ENCODE measurements at places on chromosomes 16 and 17.

DNA sequence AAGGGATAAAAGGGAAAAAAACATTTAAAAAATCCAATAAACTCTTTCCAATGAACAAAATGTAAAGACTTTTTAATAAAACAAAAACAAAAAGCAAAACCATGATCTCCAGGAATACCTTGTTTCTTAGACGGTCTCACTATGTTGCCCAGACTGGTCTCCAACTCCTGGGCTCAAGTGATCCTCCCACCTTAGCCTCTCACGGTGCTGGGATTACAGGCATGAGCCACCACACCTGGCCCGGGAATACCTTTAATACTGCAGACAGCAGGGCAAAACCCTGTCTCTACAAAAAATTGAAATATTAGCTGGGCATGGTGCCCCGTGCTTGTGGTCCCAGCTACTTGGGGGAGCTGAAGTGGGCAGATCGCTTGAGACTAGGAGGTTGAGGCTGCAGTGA lies 7.9 kb downstream of the RNF43 start:
- no peak for DNase-seq

DNA sequence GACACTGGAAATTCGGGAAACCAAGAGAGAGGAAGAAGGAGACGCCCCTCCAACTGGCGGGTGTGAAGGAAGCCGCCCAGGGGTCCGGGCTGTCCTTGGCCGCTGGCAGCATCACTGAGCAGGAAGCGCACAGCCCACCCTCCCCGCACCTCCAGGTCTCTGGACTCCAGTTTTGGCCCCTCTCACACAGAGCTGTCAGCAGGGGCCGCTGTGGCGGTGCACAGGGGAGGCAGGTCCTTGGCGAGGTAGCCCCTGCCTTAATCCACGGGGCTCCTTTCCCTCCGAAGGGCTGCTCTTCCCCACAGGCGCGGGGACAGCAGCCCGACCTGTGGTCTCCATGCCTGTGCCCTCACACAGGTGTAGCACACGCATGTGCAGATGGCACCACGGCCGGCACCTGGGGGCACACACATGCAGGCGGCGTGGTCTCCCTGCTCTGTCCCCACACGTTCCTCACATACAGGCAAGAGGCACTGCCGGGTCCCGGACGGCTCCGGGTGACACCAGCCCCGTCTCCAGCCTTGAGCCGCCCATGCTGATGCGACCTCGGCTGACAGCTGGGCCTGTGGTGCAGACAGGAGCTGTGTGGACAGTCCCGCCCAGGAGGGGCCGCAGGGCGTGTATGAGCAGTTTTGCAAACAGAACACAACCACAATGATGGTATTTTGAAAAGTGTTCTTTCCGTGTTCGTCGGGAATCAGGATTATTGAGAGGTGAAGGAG lies 26.6 kb upstream of the CHMP6 start:
- no peak for DNase-seq

- DNase-seq, result no peak
These were observed 4.0 kb upstream of the METRNL start for GRCh38 chr17:83075270-83075880.

- DNase-seq, result no peak
These were observed 73.3 kb downstream of the TANC2 start for GRCh38 chr17:63039342-63039741.

- DNase-seq, result no peak
These were observed 97.5 kb downstream of the CYLD start for GRCh38 chr16:50839356-50839755.

DNA sequence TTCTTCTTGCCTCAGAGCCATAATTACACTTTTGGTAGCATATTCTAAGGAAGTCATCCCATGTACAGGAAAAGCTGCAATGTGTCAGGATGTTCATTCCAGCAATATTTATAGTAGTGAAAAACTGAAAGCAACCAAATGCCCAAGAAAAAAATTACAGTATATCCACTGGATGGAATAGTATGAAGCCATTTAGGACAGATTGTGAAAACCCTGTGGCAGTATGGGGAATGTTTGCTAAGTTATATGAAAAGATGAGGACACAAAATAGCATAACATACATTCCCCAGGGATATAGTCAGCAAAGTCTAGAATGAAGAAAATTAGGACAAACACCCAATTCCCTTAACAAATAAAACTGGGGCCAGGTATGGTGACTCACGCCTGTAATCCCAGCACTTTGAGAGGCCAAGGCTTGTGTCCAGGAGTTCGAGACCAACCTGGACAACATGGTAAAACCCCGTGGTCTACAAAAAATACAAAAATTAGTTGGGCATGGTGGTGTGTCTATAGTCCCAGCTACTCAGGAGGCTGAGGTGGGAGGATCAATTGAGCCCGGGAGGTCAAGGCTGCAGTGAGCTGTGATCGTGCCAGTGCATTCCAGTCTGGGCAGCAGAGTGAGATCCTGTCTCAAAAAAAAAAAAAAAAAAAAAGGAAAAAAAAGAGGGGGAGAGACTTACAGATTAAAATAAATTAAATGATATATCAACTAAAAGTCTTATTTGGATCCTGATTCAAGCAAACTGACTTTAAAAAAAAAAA lies 2.3 kb downstream of the LRRC3C start:
- DNase-seq, result no peak

- no peak for DNase-seq
These were observed 193.6 kb downstream of the CDH8 start for GRCh38 chr16:61842666-61843065.

DNA sequence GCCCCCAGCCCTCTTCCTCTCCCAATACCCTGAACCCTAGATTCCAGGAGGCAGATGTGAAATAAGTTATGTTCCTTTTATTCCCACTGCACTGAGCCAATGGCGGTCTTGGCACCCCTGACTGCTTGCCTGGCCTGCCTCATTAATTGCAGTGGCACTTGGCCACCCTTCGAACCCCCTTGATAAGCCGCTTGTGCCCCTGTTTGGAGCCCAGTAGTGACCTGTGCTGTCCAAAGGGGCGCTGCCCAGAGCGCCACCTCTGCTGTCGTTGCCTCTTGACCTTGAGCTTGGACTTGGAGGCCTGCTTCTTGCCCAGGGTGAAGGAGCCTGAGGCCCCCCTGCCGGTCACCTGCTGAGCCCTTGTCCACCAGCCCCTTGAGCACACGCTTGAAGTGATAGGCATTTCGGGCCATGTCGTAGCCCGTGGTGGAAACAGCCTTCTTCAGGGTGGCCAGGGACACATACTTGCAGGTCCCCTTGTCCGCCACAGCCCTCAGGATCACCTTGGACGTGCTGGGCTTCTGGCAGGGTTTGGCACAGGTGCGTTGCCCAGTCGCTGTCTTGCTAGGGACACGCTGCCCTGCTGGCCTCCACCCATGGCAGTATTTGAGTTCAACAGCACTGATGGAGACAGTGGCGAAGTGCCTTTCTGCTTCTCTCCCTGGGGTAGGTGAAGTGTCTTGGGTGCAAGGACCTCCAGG lies 5.7 kb downstream of the SGCA start:
- no peak for DNase-seq

DNA sequence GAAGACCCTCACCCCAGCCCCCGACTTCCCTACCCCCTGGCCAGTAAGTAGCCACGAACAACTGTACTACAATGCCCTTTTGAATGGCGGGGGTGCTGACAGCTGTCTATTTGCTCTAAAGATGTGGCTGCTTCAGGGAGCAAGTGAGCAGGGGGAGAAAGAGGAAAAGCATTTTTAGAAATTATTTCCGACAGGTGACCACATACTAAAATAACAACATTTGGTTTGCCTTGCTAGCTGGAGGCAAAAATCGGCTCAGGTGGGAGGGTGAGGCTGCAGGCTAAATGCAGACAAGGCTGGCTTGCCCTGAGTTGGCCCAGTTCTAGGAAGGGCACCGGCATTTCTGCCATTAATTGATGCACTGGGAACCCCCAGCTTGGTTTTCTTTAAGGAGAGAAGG lies 188.5 kb downstream of the XYLT1 start:
- no peak for DNase-seq

DNA sequence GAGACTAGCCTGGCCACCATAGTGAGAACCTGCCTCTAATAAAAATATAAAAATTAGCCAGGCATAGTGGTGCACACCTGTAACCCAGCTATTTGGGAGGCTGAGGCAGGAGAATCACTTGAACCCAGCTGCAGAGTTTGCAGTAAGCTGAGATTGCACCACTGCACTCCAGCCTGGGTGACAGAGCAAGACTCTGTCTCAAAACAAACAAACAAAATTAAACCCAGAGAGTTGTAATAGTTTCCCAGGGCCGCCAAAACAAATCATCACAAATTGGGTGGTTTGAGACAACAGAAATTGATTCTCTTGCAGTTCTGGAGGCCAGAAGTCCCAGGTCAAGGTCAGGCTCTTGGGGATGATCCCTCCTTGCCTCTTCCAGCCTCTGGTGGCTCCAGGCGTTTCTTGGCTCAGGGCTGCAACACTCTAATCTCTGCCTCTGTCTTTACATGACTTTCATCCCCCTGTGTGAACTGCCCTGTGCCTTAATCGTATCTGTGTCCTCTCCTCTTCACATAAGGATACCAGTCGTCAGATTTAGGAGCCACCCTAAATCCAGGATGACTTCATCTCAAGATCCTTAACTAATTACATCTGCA lies 100.3 kb upstream of the NOL11 start:
- no peak for DNase-seq

GRCh38 chr16:19071811-19072777 lies 4.7 kb downstream of the COQ7 start:
- DNase-seq, result peak; percentile 72

DNA sequence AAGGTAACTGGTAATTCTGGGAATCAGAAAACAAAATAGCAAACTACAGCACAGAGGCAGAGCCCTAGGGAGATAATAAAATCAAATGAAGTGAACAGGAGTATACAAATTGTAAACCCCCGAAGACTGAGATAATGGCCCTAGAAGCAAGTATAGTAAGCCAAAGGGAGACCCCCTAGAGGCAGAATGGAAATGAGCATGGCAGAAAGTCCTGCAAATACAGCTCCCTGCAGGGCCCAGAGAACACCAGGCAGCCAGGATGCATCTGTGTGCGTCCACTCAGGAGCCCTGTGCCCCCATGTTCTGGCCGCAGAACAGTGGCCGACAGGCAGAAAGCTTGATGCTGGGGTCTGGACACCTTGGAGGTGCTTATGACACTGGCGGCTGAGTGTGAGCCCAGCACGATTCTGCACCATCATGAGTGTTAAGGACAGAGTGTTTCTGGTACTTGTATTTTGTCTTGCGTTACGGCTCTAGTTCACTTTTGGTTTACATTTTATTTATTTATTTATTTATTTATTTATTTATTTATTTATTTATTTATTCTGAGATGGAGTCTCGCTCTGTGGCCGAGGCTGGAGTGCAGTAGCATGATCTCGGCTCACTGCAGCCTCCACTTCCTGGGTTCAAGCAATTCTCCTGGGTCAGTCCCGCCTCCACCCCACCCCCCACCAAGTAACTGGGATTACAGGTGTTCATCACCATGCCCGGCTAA lies 48.7 kb downstream of the RGS9 start:
- no peak for DNase-seq

GRCh38 chr17:4806456-4806776 lies 536 bp upstream of the PLD2 start:
- peak; percentile 26 for DNase-seq
